ENCODE measurements at places on chromosomes 5 and 9.

GRCh38 chr5:50744776-50745175 lies 78.3 kb downstream of the PARP8 start:
- peak; percentile 48 for DNase-seq

- no peak for DNase-seq
These were observed 48.4 kb upstream of the SNAPC3 start for GRCh38 chr9:15374310-15374709.

- DNase-seq, result no peak
These were observed 74.4 kb downstream of the LHFPL2 start for GRCh38 chr5:78574131-78574673.

GRCh38 chr5:73464016-73464745 lies 15.6 kb upstream of the FOXD1 start:
- no peak for DNase-seq

DNA sequence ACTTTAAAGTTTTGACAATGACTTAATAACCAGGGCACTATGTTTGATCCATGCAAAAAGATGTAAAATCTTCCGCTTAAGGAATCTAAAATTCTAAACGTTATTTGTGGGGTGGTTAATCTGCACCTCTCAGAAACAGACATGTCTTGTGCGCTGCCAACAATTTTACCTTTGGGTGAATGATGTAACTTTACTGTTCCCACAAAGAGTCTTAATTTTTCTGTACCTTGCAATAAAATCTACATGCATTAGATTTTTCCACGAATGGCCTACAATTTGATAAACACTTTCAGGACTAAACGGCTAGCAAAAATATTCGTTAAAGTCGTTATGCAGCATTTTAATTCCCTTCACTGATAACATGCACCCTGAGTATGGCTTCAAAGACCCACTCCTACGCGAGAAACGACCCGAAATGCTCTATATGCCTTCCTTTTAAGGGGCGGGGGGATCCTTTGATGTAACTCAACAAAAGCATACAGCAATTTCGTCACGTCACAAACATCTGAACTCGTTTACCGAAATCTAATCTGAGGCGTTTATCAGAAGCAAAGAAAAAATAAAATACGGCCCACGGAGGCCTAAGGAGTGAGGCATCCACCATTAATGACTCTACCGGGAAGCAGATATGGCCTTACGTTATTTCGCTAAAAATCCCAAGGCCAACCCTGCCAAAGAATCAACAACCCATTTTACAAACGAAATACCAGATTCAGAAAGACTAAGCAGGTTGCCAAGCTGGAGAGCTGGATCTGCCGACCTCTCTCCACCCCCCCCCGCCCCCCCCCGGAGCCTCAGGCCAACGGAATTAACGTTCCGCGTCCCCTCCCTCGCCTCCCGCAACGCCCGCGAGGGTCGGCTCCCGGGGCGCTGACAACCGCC lies 621 bp downstream of the AK6 start:
- DNase-seq, result no peak

DNA sequence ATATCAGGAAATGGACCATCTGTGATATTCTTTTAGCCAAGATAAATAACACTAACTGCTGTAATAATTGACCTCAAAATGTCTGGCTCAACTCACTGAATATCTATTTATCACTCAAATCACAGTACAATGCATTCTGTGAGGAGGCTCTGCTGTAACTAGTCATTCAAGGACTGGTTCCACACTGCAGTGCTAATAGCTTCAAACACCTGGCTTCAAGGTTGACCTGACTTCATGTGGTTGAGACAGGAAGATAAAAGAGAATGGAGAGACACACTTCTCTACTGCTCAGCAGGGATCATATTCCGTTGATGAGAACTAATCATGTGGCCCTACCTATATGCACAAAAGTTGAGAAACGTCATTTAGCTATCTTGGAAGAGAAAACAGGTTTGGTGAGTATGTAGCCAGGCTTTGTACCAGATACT lies 3.4 kb upstream of the RHOBTB3 start:
- no peak for DNase-seq

DNA sequence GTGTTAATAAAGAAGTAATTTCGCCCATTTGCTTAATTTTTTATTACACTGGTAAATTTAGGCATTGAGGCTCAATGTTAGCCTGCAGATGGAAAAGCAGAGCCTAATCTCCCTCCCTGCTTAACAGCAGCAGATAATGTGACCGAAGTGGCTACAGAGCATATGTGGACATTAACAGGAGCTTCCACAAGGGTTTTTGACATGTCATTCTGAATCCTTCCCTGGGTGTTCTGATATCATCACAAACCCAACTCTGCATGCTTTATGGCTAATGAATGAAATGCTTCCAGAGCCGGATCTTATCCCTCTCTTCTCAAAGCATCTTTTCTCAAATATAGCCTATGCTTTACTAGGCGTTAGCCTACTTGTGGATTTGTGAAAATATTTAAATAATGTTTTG lies 208.6 kb downstream of the CAAP1 start:
- DNase-seq, result no peak

- DNase-seq, result no peak
These were observed 382.6 kb upstream of the DAP start for GRCh38 chr5:11143456-11144267.

DNA sequence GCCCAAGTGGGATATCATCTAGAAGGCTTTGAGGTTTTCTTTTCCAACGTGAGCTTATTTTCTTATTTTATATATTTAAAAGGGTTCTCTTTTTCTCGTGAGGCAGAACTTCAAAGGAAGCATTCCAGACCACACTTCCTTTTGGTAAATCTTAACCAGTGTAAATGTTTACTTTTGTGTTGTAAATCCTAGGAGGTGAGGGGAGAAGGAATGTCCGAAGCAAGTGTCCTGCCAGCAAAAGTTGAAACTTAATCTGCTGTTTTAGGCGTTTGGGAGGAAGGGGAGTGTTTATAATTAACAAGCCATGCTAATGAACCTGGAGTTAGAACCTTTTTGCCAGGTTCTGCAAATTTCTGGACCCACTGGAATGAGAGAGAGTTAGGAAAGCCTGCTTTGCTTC lies 37.9 kb downstream of the WWC1 start:
- DNase-seq, result no peak

- no peak for DNase-seq
These were observed 50.2 kb downstream of the CSNK1A1 start for GRCh38 chr5:149500922-149501582.

DNA sequence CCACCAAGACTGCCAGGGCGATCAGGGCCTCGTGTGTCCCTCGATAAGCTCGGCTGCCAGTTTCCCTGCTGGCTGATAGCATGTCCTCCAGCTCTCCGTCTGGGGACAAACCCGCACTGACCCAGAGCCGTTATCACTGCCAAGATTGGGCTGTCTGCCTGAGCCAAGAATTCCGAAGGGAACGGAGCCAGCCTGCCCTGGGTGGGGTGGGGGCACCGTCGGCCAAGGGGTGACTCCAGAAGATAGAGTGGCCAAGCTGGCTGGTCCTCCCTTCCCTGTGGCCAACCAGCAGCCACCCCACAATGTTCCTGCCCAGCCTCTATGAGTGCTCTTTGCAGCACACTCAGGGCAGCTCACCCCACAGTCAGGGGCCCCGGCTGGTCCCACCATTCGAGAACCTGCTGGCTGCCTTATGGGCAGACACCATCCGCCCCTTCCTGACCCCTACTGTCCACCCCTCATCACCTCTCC lies 29.4 kb downstream of the HRH2 start:
- no peak for DNase-seq

- peak; percentile 79 for DNase-seq
These were observed 150.7 kb upstream of the RASA1 start for GRCh38 chr5:87116825-87117512.

DNA sequence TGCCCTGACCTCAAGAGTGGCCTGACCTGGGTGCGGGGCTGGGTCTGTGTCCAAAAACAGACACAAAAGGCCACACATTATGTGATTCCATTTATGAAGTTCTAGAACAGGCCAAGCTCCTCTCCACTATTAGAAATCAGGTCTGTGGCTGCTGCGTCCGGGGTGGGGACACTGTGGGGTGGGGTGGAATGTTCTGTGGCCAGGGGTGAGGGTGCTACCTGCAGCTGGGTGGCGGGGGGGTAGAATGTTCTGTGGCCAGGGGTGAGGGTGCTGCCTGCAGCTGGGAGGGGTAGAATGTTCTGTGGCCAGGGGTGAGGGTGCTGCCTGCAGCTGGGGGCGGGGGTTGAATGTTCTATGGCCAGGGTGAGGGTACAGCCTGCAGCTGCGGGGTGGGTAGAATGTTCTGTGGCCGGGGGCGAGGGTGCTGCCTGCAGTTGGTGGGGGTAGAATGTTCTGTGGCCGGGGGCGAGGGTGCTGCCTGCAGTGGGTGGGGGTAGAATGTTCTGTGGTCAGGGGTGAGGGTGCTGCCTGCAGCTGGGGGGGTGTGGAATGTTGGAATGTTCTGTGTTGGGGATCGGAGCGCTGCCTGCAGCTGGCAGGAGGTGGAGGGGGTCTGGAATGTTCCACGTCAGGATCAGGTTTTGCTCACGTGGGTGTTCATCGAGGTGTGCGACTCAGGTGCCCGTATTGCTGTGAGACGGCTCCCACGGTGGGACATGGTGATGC lies 8.3 kb downstream of the LCN12 start:
- DNase-seq, result peak; percentile 57

DNA sequence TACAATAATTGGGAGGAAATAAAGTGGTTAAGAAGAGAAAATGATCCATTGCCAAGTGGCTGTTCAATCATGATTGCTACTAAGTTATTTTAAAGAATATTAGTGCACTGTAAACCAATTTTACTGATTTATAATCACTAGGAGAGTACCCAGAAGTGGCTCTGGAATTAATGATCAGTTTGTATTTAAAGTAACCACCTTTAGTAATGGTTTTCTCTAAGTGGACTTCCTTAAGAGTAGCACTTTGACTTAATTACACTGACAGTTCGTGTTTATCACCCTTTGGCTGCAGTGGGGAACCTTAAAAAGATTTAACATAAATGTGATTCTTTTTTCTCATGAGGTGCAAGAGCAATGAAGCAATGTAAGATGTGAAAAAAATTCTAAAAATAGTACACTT lies 310.8 kb downstream of the CDH12 start:
- DNase-seq, result no peak

- DNase-seq, result no peak
These were observed 526.9 kb downstream of the DTWD2 start for GRCh38 chr5:118461436-118461835.

DNA sequence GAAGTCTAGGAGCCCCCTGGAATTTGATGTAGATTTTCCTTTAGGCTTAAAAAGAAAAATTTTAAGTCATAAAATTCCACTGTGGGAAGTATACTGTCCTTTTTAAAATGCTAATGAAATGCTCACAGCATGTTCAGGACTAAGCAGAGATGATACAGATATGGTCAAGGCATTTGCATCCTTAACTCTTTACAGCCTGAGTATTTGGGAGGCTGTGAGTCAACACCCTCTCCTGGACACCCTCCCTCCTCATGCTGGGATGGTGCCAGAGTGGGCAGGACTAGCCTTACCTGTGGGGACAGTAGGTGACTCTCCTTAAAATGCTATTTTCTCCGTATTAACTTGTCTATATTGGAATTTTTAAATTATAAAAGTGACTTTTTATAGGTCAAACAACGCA lies 197.4 kb upstream of the ELL2 start:
- no peak for DNase-seq

DNA sequence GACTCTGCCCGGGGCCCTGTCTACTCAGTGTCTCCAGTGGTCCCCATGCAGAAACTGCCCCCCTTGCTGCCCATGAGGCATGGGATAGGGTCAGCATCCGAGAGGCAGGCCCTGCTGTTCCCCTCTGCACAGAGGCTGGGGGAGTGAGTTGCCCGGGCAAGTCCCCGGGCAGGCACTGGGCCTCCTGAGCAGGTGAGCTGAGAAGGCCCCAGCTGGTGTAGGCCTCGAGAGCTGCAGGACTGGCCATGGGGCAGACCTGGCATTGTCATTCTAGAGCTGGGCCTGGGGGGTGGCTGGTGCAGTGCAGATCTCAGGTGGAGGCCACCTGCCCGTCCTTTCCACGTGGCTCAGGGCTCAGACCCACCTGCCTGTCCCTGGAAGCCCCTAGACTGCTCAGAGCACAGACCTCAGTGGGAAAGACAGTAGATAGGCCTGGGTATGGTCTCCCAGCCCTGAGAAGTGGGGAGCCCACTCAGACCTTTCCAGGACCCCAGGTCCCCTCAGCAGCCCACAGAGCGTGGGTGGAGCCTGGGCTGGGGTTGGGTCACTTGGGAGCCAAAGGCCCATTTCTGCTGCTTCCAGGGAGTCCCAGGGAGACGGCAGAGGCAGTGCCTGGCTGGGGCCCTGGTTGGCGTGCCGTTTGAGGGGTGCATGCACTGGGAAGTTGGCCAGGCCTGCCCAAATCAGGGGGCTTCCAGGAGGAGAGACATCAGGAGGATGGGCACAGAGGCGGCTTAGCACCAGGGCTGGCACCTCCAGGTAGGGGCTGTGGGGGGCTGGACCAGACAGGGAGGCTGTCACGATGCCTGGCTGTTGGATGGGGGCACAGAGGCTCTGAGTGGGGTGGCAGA lies 4.8 kb upstream of the NOTCH1 start:
- no peak for DNase-seq

- DNase-seq, result no peak
These were observed 16.1 kb upstream of the FRMD3 start for GRCh38 chr9:83554278-83554677.

DNA sequence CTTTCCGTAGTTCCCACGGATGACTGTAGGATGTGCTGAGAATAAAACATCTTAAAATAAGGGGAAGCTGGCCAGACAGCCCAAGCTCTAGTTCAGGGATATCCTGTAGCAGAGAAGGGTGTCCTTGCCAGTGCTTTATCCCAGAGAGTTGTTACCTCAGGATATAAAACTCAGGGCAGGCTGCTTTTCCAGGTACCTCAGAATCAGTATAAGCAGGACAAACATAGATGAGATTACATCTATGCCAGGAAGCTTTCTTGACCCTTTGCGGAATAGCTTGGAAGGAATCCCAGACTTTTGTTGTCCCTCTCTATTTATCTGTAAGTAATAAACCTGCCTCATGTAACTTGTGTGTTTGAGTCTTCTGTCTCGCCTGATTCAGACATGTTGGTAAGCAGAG lies 565.7 kb downstream of the PRDM9 start:
- no peak for DNase-seq

GRCh38 chr9:89749500-89750116 lies 144.8 kb downstream of the GADD45G start:
- DNase-seq, result peak; percentile 69

DNA sequence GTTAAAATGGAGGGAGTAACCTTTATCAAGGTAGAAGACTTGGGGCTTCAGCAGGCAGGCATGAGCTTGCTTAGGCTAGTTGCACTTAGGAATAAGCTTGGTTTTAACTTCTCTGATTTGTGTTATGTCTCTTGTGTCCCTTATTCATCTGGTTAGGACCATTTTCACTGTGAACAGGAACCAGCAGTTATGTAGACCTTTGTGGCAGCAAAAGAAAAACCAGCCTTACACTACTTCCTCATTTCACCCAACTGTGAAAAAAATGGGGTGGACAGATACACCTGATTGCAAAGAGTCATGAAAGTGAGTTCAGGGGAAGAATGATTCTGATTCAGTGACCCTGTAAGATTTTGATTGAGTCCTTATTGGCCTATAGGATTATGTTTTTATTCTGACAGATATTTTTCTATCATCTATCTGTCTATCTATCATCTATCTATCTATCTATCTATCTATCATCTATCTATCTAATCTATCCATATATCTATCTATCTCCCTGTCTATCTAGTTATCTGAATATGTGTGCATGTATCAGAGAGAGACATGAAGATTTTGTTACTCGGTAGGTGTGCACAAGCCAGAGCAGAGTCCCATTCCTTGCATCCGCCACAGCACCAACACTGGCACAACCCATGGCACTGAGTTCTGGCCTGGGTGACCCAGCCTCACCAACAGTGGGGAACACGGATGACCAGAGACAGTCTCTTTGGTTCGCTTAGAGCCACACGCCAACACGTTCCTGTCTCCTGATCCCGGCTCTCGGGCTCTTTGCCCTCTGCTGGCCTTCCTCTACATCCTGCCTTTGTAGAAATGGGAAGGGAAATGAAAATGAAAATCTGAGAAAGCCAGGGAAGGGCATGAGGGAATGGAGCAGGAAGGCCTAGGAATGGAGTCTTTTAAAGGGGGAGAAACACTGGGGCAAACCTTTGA lies 1.3 kb upstream of the ZNF366 start:
- no peak for DNase-seq

Data from T-helper 2 cell (primary cell).